ENCODE measurements at places on chromosomes 6 and 20.

- no peak for DNase-seq
Observed at GRCh38 chr6:112370946-112371345, 23.8 kb downstream of the RFPL4B start.

GRCh38 chr6:111792241-111792640, 81.0 kb downstream of the FYN start:
- no peak for DNase-seq

GRCh38 chr6:33885132-33886057, 81.6 kb upstream of the MLN start:
- peak; percentile 50 for DNase-seq

- no peak for DNase-seq
Observed at GRCh38 chr6:43717822-43718221, 30.2 kb upstream of the MRPS18A start.

GRCh38 chr6:166009385-166010031, 158.1 kb downstream of the TBXT start:
- DNase-seq, result no peak

- DNase-seq, result no peak
Observed at GRCh38 chr6:89467437-89467836, 34.5 kb downstream of the ANKRD6 start.

- no peak for DNase-seq
Observed at GRCh38 chr6:55916188-55916587, 40.8 kb upstream of the BMP5 start.

GRCh38 chr6:26103770-26104456, 16.7 kb downstream of the HFE start:
- DNase-seq, result peak; percentile 92

GRCh38 chr20:47876311-47877088, 91.2 kb upstream of the SULF2 start:
- no peak for DNase-seq

GRCh38 chr6:134373282-134373922, 55.5 kb upstream of the SGK1 start:
- peak; percentile 33 for DNase-seq

- peak; percentile 39 for DNase-seq
Observed at GRCh38 chr6:127737009-127737486, 160.1 kb downstream of the C6orf58 start.

DNA sequence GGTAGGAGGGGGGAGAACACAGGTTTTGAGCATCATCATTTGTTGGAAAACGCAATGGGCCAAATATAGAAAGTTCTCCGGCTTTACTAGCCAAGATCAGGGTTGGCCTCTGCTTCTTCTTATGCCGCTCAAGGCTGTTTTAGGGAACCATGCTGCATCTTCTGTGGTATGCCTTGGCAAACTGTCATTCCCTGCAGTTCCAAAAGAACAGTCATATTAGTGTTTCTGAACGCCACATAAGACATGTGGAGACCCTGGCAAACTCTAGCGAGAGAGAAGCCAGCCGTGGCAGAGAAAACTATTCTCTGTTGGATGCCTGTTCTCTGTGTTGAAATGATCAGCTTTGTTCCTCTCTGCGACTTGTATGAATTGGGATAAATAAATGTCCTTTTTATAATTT, 10.8 kb downstream of the ACTR5 start:
- no peak for DNase-seq

GRCh38 chr6:115882771-115883170, 177.9 kb downstream of the FRK start:
- DNase-seq, result no peak

- peak; percentile 10 for DNase-seq
Observed at GRCh38 chr20:621125-621756, 11.1 kb upstream of the TCF15 start.

GRCh38 chr20:1375515-1375914, 17.3 kb downstream of the FKBP1A start:
- DNase-seq, result no peak

GRCh38 chr6:39853604-39854003, 61.4 kb downstream of the DAAM2 start:
- no peak for DNase-seq

- DNase-seq, result peak; percentile 50
Observed at GRCh38 chr6:82270881-82271635, 23.5 kb upstream of the IBTK start.

GRCh38 chr20:49769048-49769581, 43.5 kb upstream of the SLC9A8 start:
- DNase-seq, result no peak

GRCh38 chr20:51338692-51339440, 203.7 kb downstream of the NFATC2 start:
- peak; percentile 77 for DNase-seq

DNA sequence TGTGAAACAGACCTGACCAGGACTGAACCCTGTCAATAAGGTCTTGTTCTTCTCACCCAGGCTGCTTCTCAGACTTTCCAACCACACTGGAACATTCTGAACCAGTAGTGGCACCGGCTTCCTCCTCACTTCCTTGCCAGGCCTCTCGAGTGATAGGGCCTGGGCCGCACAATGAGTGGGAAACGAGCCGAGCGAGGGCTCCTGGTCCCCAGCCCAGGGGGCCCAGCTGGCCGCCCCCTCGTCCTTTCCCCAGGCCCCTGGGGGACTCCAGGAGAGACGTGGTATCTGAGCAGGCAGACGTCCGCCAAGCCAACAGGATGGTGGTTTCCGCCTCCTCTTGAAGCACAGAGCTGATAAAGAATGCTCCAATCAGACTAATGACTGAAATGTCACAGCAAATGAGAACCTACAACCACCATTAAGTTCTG, 117.9 kb downstream of the GMDS start:
- no peak for DNase-seq

- DNase-seq, result no peak
Observed at GRCh38 chr6:1965596-1966224, 279.7 kb downstream of the GMDS start.

DNA sequence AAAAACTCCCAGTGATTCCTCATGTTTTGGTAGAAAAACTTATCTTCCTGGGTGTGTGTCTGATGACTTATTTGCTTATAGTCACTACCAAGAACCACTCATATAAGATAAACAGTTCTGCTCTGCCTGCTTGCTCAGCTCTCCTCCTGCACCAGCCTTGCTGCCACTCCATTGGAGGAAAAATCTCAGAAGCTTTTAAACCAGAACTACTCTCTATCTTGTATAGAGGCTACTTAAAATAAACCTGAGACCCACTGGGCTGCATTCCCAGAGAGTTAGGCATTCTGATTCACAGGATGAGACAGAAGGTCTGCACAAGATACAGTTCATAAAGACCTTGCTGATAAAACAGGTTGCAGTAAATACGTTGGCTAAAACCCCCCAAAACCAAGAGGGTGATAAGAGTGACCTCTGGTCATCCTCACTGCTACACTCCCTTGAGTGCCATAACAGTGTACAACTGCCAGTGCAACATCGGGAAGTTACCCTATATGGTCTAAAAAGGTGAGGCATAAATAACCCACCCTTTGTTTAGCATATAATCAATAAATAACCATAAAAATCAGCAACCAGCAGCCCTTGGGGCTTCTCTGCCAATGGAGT, 728.3 kb downstream of the EPHA7 start:
- no peak for DNase-seq

DNA sequence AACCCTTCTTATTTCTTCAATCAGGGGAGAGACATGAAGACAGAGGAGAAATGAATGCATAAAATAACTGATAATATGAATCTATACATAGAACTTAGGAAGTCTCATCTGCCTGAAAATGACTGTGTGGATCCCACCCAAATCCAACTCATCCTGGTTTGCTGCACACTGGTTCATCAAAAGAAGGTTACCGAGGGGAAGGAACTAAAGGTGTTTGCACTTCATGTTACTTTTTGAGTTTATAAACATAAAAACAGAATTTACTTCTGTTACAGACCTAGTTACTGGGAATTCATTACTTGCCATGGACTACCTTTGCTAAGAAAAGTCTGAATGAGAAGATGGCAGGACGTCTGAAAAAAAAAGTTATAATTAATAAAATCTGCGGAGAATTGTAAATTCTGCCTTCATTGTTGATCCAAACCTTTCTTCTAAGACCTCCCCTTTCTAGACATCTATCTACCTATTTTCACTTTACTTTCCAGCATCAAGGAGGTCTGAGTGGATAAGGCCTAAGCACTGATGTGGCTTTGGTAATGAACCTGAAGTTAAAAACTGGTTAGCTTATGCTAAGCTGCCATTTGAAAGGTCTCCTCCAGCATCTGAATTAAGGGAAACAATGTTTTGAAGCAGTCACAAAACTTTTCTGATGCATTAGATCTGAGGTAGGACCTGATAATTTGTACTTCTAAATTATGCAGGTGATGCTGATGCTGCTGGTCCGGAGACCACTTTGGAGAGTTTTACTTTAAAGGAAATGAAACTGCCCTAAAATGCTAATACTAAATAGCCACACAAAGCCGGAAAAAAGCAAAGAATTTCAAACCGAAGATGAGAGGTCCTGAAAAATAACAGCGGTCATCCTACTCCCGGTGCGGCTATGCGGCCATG, 84.0 kb downstream of the HFE start:
- DNase-seq, result no peak

GRCh38 chr6:27553123-27553904, 80.4 kb upstream of the ZNF184 start:
- DNase-seq, result peak; percentile 86

DNA sequence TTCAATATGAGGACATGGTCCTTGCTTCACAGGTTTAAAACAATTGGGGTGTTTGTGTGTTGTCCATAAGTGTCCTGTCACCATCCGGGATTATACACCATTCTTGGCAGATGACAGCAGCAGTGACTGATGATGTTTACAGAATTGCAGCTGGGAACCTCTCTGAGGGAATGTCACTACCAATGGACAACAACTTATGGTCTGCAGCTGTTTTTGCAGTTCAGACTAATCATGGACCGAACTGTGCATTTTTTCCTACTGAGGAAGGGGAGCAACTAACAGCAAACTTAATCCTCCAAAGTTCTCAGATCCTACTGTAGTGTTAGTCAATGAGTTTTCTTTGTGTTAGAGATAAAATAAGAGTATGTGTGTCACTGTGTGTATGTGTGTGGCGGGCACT, 26.0 kb downstream of the FAM229B start:
- DNase-seq, result no peak

GRCh38 chr6:128032042-128032441, 131.2 kb upstream of the THEMIS start:
- DNase-seq, result no peak

GRCh38 chr6:161367472-161367871, 93.6 kb upstream of the AGPAT4 start:
- DNase-seq, result no peak

DNA sequence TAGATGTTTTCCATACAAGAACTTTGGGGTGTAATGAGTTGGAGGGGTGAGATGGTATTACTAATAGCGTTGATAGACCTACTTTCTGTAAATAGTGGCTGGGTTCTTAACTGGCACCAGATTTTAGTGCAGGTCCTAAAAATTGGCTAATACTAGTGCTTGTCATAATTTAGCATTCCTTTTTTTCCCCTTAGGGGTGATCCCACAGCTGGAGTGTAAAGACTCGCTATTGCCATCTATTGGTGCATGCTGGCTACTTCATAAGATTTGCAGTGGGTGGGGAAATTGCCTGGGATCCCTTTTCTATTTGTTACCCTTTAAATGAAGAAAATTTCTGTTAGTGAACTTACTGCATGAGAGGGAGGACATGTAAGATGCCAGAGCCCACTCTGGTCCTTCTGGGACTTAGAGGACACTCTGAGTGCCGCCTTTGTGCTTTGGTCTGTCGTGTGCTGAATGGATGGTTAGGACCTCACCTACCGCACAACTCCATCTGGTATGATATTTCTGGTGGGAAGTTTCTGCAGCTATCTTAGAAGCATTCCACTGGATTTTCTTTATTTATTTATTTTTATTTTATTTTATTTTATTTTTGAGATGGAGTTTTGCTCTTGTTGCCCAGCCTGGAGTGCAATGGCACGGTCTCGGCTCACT, 195.5 kb downstream of the JARID2 start:
- DNase-seq, result peak; percentile 29

DNA sequence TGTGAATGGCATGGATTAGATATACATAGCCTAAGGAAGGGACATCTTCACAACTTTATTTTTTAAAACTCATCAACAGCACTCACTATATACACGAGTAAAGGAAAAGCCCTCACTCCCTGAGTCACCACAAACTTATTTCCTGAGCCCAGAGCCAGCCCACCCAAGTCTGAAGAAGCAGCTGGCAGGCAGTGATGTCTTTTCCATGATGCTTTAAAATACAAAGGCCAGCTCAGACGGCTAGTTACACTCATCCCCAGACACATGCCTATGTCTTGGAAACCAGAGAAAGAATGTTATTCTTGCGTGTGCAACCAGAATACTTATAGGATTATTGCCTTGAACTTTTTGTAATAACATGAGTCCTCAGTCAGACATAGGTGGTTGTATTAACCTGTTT, 114.4 kb downstream of the ADGRG6 start:
- peak; percentile 88 for DNase-seq
